ENCODE measurements at places on chromosomes 6 and 20.

- DNase-seq = no peak
These were observed 161.2 kb downstream of the KLHL32 start for GRCh38 chr6:97085772-97086171.

DNA sequence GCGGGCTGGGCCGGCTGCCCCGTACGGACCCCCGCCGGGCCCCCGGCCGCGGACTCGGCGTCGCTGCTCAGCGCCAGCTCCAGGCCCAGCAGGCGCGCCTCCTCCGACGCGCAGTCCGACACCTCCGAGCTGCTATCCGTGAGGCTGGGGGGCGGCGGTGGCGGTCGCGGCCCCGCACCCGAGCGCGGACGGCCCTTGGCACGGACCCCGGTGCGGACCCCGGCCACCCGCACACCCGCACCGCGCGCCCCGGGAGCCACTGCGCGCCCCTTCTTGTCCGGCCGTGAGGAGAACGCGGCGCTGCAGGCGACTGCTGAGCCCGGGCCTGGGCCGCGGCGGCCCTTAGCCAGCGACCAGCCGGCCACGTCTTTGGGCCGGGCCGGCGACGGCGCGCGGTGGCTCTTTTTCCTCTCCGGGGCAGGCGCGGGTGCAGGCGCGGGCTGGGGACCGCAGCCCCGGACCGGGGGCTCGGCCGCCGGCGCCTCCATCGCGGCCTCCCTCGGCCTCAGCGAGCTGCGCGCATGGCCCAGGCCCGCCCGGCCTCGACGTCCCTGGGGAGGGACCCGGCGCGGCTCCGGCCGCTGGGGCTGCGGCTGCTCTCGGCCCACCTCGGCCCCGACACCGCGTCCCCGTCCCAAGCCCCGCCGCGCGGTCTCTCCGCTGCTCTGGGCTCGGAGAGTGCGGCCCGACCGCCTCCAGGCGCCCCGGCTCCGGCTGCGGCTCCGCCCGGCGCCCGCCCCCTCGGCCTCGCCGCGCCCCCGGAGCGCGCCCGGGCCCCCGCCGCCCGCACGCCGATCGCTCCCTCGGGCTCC is 12.9 kb upstream of the TLDC2 start:
- DNase-seq = peak; percentile 63

- no peak for DNase-seq
These were observed 811.3 kb downstream of the DHX35 start for GRCh38 chr20:39773380-39774000.

DNA sequence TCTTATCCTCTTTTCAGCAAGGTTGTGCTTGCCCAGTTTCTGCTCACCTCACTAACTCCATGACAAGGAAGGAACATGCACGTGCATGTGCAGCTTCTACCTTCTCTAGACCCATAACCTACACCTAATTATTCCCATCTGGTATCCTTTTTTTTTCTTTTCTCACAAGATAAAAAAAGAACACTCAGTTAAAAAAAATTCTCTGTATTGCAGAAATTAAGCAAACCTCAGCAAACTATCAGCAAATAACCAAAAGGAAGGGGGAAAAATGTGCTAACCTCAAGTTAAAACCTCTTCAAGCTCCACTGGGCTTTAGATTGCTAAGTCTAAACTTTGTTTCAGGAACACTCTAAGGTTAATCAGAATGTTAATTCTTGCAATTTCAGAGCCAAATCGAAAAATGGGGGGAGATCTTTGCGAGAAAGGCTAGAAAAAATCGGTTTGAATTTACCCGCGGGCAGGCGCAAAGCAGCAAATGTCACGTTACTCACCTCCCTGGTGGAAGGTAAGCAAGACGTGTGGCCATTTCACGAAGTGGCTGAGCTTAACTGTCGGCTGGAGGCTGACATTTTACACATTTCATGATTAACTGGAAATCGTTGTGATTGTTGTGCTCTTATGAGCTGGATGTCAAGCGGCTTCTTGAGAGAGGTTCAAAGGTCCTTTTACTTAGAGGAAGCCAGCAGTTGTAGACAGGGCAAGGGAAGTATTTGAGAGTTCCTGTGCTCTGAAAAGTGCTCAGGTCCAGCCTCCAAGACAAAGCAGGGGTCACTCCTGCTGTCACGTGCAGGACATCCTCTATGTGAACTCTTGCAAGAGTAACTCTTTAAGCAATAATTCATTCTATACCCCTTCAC is 19.1 kb downstream of the TFAP2B start:
- DNase-seq = no peak

DNA sequence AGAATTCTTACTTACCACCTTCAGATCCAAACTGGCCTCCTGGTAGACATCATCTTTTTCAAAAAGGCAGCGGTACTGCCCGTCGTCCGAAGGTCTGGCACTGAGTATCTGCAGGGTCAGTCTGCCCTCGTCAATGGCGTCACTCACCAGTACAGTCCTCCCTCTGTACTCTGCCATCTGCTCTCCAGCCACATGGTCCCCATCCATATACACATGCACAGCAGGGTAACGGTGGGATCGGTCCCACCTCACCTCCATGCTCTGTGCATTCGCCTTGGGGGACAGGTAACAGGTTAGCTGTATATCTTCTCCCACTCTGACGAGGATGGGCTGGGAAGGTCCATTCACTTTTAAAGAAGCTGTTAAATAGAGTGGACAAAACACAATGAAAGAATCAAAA is 11.0 kb downstream of the BTNL2 start:
- no peak for DNase-seq

GRCh38 chr6:72643214-72643613 is 21.4 kb downstream of the KCNQ5 start:
- DNase-seq = no peak

DNA sequence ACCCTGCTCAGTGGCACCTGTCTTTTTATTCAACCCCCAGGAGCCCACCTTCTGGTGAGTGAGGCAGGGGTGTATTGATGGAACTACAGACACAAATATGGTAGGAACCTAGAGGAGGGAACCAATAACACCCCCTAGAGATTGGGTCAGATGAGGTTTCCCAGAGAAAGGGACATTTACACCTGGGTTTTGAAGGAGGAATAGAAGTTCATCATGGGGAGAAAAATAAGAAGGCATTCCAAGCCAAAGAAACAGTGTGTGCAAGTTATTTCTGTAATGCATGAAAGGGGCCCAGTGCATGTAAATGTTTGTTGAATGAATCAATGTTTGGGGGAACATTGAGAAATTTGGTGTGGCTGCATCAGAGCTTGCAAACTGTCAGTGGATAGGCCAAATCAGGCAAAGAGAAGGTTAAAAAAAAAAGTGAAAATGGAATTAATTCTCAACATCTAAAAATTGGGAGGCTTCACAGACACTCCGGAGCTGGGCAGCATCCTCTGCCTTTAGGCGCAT is 11.1 kb upstream of the KIAA1755 start:
- DNase-seq = no peak

GRCh38 chr20:45905505-45906079 is 6.4 kb downstream of the PLTP start:
- no peak for DNase-seq

GRCh38 chr20:50467174-50467573 is 43.0 kb upstream of the PTPN1 start:
- DNase-seq = no peak

- DNase-seq = no peak
These were observed 141.3 kb downstream of the MAP3K7 start for GRCh38 chr6:90445533-90446108.

DNA sequence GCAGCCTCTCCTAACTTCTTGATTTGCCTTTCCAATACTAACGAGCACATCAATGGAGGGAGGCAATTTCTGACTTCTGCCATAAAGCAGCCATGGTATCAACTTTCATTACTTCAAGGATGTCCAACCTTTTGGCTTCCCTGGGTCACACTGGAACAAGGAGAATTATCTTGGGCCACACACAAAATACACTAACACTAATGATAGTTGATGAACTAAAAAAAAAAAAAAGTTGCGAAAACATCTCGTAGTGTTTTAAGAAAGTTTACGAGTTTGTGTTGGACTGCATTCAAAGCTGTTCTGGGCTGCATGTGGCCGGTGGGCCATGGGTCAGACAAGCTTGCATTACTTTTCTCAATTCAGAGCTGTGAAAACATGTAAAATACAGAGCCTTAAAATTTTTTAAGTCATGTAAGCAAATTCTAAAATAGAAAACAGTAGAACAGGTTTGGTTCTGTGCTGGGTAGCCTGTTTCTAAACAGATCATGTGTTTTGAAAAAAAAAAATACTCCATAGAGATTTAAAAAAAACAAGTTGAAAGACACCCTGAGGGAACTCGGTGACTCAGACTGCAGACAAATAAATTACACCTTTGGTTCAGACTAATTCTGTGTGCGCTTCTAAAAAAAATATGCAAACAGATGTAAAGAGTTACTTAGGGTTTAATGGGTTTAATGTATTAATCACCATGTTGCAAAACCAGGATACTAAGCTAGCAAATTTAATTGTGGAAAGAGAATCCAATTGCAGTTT is 43.6 kb upstream of the SLC22A23 start:
- DNase-seq = no peak

DNA sequence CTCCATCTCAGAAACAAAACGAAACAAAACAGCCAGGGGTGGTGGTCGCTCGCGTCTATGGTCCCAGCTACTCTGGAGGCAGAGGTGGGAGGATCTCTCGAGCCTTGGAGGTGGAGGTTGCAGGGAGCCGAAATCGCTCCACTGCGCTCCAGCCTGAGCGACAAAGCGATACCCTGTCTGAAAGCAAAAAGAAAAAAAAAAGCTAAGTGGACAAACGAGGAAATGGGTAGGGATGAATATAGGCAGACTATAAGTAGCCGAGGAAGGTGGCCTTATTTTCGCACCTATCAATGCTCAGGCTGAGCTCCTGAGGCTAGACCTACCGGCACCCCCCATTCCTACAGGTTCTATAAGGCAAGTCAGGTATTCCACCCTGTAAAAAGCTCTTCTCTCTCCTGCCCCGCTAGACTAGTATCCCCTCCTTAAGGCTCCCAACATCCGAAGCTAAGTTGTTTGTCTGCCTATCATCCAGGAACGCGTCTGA is 650 bp upstream of the CASP8AP2 start:
- peak; percentile 70 for DNase-seq

GRCh38 chr6:14658886-14659561 is 541.5 kb downstream of the CD83 start:
- DNase-seq = no peak

- no peak for DNase-seq
These were observed 158.8 kb downstream of the CDK19 start for GRCh38 chr6:110656492-110656891.

- DNase-seq = peak; percentile 27
These were observed 1.3 kb upstream of the PTCRA start for GRCh38 chr6:42914546-42914945.

DNA sequence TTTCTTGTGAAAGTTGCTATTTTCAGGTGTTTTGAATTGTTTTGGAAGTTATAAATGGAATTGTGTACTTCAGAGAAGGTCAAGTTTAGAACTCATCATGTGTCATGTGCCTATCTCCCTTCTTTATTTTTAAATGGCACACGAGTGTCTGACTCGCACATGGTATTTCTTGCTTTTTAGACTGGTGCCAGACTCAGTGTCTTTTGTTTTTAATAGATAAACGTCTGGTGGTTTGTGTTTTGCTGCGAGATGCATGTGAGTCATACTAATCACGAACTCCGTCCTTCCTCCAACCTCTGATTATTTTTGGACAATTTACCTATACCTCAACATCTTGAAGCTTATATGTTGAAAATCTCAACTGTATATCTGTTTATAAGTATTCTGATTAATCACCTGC is 292.1 kb downstream of the CDKAL1 start:
- no peak for DNase-seq

DNA sequence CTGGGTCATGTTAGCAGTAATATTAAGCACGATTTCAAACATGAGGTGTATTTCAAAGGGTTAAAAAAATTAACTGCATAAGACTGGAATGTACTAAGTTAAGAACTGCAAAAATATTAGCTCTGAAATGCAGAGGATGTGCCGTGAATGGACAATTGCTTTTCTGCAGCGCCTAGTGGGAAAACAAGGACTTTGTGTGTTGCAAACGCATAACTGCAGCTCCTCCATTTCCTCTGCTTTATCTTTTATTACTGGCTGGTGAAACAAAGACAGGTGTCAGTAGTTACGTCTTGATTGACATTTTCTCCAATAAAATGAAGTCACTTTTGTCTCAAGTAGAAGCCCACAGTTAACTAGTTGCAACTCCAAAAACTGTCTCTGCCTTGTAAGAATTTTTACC is 1.7 kb downstream of the PDE7B start:
- DNase-seq = no peak

DNA sequence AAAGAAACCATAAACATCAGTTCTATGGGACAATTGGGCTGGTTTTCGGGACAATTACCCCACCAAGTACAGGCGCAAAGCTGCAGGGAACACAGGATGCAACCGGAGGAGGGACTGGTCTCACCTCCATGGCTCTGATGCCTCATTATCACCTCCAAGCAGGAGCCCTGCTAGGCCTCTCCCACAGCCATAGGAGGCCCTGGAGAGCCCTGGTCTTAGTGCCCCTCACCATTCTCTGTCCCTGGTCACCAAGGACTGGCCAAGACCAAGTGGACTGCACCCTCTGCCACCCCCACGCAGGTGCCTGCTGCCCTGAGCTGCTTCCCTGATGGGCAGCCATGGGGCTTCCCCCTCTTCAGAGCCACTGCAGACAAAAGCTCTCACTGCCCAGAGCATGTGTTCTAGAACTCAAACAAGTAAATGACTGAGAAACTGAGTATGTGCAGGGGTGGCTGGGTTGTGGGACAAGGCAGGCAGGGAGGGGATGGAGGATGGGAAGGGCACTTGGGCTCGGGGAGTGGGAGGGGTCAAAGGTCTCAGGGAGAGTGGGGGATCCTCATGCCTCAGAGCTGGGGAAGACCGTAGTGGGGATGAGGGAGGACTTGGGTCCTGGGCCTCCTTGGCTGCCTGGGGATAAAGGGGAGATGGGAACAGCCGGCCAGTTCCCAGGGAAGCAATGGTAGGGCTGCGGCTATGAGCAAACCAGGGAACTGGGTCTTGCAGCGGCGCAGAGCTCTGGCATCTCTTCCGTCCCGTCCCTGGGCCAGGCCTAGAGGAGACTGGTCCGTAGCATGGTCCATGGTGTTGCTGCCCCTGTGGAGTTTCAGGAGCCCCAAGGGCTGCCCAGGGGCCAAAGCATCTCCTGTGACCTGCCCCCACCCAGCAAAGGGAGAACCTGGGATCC is 435.1 kb downstream of the PREX1 start:
- no peak for DNase-seq

All from activated effector memory CD4-positive, alpha-beta T cell treated with anti-CD3 and anti-CD28 coated beads, Interleukin-2, amount 50 U/mL, for 16 hours (primary cell).